Caco-2 (cell line): ENCODE measurements at places on chromosomes 13 and 19.

DNA sequence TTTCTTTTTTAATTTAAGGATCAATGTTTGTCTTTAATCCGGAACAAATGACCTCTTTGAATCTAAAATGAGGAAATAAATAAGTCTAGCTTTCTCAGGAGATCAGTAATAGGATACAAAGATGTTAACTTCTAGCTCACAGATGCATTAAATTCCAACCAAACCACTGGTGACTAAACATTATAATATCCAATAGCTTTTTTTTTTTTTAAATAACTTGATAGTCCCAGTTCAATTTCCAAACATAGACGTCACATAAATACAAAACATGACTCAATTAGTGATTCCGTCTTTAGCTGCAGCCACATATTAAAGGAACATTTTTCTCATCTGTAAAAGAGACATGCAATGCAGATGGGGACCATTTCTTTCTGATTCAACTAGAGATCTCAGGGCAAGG, 390.5 kb upstream of the PCDH9 start:
- H3K4me3 ChIP-seq = no peak overlapping the region
- no peak overlapping the region for H3K27ac ChIP-seq
- no peaks in the 10 kb centered on the region for H3K27me3 ChIP-seq
- H3K4me1 ChIP-seq = no peaks in the 10 kb centered on the region
- DNase-seq = no peak

GRCh38 chr19:10916602-10917001, 11.8 kb downstream of the YIPF2 start:
- no peaks in the 10 kb centered on the region for H3K4me1 ChIP-seq
- DNase-seq = no peak
- H3K36me3 ChIP-seq = peaks cover 4% of the 10 kb centered on the region
- no peaks in the 10 kb centered on the region for H3K27me3 ChIP-seq
- H3K27ac ChIP-seq = no peak overlapping the region

GRCh38 chr13:77470986-77471385, 64.5 kb upstream of the SCEL start:
- H3K27me3 ChIP-seq = no peaks in the 10 kb centered on the region
- no peak for DNase-seq
- no peaks in the 10 kb centered on the region for H3K36me3 ChIP-seq

DNA sequence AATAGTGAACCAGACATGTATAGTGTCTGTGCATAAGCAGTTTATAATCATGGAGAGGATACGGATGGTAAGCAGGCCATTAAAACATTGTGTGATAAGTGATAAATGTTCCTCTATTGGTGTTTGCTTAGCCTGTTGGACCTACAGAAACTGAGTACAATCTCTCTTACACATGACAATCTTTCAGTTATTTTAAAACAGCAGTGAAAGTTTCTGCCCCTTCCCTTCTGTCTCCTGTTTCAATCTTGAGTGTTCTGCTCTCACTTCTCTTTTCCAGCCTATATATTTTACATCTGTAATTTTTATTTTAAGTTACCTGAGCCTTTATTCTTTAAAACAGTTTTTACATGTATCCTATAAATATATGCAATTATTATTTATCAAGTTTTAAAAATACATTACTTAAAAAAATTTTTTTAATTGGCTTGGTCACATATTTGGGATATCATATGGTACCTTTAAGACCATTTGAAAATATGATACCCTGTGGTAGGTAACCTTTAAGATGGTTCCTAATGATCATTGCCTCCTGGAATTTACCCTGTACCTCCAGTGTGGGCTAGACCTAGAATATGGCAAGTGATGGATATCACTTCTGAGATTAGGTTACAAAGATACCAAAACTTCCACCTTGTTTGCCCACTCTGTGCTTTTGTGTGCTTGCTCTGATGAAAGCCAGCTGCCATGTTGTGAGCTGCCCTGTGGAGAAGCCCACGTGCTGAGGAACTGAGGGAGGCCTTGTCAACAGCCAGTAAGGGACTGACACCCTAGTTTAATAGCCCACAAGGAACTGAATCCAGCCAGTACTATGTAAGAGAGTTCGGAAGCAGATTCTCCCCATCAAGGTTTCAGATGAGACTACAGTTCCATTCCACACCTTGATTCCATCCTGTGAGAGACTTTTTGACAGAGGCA, 99.3 kb downstream of the DHRS12 start:
- H3K4me1 ChIP-seq = no peaks in the 10 kb centered on the region
- DNase-seq = no peak
- no peak overlapping the region for H3K4me3 ChIP-seq
- no peak overlapping the region for H3K27ac ChIP-seq
- H3K36me3 ChIP-seq = no peaks in the 10 kb centered on the region

DNA sequence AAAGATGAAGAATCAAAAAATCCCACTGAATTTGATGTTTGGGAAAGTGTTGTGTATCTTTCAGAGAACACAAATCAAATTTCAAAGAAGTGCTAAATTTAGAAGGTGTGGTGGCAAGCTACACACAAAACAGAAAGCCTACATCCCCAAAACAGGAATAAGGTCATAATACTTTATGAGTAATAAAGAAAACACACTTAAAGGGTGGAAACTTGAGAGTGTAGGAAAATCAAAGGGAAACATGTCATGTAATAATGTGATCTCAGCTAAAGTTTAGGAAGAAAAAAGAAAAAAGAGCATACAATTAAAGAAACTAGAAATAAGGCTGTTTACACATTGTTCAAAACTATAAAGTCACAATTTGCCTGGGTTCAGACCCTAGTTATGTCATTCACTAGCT, 668.7 kb downstream of the PCDH17 start:
- H3K4me1 ChIP-seq = no peaks in the 10 kb centered on the region
- DNase-seq = no peak
- H3K27ac ChIP-seq = no peak overlapping the region
- H3K4me3 ChIP-seq = no peak overlapping the region
- no peaks in the 10 kb centered on the region for H3K36me3 ChIP-seq

GRCh38 chr13:114341003-114341777, 26.9 kb downstream of the CHAMP1 start:
- DNase-seq = no peak
- H3K36me3 ChIP-seq = no peaks in the 10 kb centered on the region
- H3K4me3 ChIP-seq = no peak overlapping the region
- no peaks in the 10 kb centered on the region for H3K27me3 ChIP-seq

- DNase-seq = no peak
- H3K4me3 ChIP-seq = peak overlapping the region; percentile 98
- peak overlapping the region; percentile 96 for H3K27ac ChIP-seq
- peaks cover 12% of the 10 kb centered on the region for H3K4me1 ChIP-seq
- H3K36me3 ChIP-seq = peaks cover 28% of the 10 kb centered on the region
- H3K27me3 ChIP-seq = no peaks in the 10 kb centered on the region
These were observed 488 bp upstream of the EEF2 start for GRCh38 chr19:3985643-3986259.

- no peak for DNase-seq
- H3K4me1 ChIP-seq = peaks cover 20% of the 10 kb centered on the region
- no peaks in the 10 kb centered on the region for H3K27me3 ChIP-seq
- peak overlapping the region; percentile 10 for H3K27ac ChIP-seq
These were observed 3.8 kb downstream of the BLVRB start for GRCh38 chr19:40461669-40462221.

GRCh38 chr13:30870049-30870884, 35.8 kb upstream of the MEDAG start:
- H3K4me3 ChIP-seq = no peak overlapping the region
- no peaks in the 10 kb centered on the region for H3K27me3 ChIP-seq
- peak overlapping the region; percentile 56 for H3K27ac ChIP-seq
- no peaks in the 10 kb centered on the region for H3K36me3 ChIP-seq
- 0 out of 2 replicates have a peak, but pooled peaks cover 3% of the 10 kb centered on the region for H3K4me1 ChIP-seq
- peak; percentile 74 for DNase-seq

GRCh38 chr13:94419304-94419924, 60.1 kb downstream of the DCT start:
- H3K4me1 ChIP-seq = no peaks in the 10 kb centered on the region
- no peaks in the 10 kb centered on the region for H3K27me3 ChIP-seq
- no peaks in the 10 kb centered on the region for H3K36me3 ChIP-seq
- no peak overlapping the region for H3K27ac ChIP-seq
- H3K4me3 ChIP-seq = no peak overlapping the region
- no peak for DNase-seq

- H3K4me3 ChIP-seq = no peak within 1 kb of the TSS
- no peaks in the 10 kb centered on the region for H3K36me3 ChIP-seq
- H3K4me1 ChIP-seq = no peaks in the 10 kb centered on the region
- DNase-seq = no peak
These were observed at the start of gene SERPINE3 for GRCh38 chr13:51339354-51339753. Gene SERPINE3 (plus strand): TSS chr13:51339691. CDS start chr13:51341092, 1,401 bp downstream.

GRCh38 chr19:44767295-44768180, 10.2 kb upstream of the CBLC start:
- no peak overlapping the region for H3K4me3 ChIP-seq
- peaks cover 4% of the 10 kb centered on the region; the same call in 1 of the 2 replicates for H3K4me1 ChIP-seq
- H3K27ac ChIP-seq = no peak overlapping the region
- DNase-seq = no peak
- no peaks in the 10 kb centered on the region for H3K27me3 ChIP-seq
- H3K36me3 ChIP-seq = no peaks in the 10 kb centered on the region

- H3K36me3 ChIP-seq = peaks cover 8% of the 10 kb centered on the region
- no peak for DNase-seq
- peak overlapping the region; percentile 39 for H3K27ac ChIP-seq
These were observed 42.0 kb downstream of the RAB20 start for GRCh38 chr13:110519506-110519905.

- no peaks in the 10 kb centered on the region for H3K27me3 ChIP-seq
- H3K36me3 ChIP-seq = no peaks in the 10 kb centered on the region
- no peak overlapping the region for H3K4me3 ChIP-seq
- no peak for DNase-seq
- no peaks in the 10 kb centered on the region for H3K4me1 ChIP-seq
These were observed 1893.0 kb upstream of the PCDH20 start for GRCh38 chr13:63308549-63309165.

- no peaks in the 10 kb centered on the region for H3K36me3 ChIP-seq
- no peak overlapping the region for H3K27ac ChIP-seq
- peak; percentile 64 for DNase-seq
- H3K4me3 ChIP-seq = no peak overlapping the region
These were observed 53.4 kb downstream of the PDS5B start for GRCh38 chr13:32639502-32640105.

- no peaks in the 10 kb centered on the region for H3K36me3 ChIP-seq
- no peak overlapping the region for H3K27ac ChIP-seq
- H3K27me3 ChIP-seq = no peaks in the 10 kb centered on the region
- no peak overlapping the region for H3K4me3 ChIP-seq
- no peak for DNase-seq
These were observed 10.4 kb downstream of the KDM4B start for GRCh38 chr19:4979211-4979807.

- H3K4me3 ChIP-seq = no peak overlapping the region
- H3K36me3 ChIP-seq = no peaks in the 10 kb centered on the region
- H3K27ac ChIP-seq = no peak overlapping the region
- H3K4me1 ChIP-seq = no peaks in the 10 kb centered on the region
These were observed 46.3 kb upstream of the TPP2 start for GRCh38 chr13:102550507-102550906.

- no peak for DNase-seq
- H3K4me1 ChIP-seq = no peaks in the 10 kb centered on the region
- no peak overlapping the region for H3K27ac ChIP-seq
- no peaks in the 10 kb centered on the region for H3K36me3 ChIP-seq
- no peak overlapping the region for H3K4me3 ChIP-seq
These were observed 48.4 kb downstream of the CBY2 start for GRCh38 chr13:45750566-45750965.

GRCh38 chr19:10654610-10655456, 687 bp downstream of the ILF3 start:
- H3K27ac ChIP-seq = peak overlapping the region; percentile 98
- no peaks in the 10 kb centered on the region for H3K27me3 ChIP-seq
- H3K4me1 ChIP-seq = peaks cover 9% of the 10 kb centered on the region
- H3K4me3 ChIP-seq = peak overlapping the region; percentile 55
- peaks cover 2% of the 10 kb centered on the region; the same call in 1 of the 2 replicates for H3K36me3 ChIP-seq

- no peaks in the 10 kb centered on the region for H3K36me3 ChIP-seq
- H3K27me3 ChIP-seq = no peaks in the 10 kb centered on the region
- H3K4me1 ChIP-seq = no peaks in the 10 kb centered on the region
- H3K27ac ChIP-seq = no peak overlapping the region
- DNase-seq = no peak
- H3K4me3 ChIP-seq = no peak overlapping the region
These were observed 46.2 kb upstream of the SGCG start for GRCh38 chr13:23134542-23134941.

DNA sequence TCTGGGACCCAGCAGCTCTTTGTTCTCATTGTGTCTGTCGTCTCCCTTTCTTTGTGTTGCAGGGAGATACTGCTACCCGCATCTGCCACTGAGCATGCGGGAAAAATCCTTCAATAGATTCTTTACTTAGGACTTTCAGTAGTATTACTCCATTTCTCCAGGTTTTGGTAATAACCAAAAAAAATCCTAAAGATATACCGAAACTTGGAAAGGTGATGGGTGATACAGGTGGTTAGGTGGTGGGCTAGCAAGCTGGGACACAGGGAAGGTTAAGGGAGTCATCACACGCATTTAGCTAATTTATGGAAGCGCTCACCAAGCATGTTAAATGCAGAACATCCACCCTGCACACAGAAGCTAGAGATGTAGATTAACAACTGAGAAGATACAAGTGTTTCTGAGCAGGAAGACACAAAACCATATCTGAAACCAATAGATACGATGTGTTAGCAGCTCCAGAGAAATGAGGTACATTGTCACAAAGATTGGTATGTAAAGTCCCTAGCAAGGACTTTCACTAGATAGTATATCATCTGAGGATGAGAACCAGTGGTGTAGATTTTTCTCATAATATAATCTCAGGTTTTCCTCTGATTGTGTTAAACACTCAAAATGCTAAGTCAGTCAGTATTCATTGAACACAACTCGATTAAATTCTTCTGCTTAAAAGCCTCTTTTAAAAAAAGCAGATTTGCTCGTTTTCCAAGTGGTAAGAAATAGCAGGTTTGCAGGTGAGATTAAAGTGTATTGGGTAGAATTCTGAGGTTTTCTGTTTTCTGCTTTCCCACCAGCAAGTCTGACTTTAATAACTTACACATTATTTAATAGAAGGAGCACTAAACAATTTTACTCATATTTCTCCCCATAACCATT, 1.2 kb upstream of the SLAIN1 start:
- no peak for DNase-seq
- H3K4me1 ChIP-seq = peaks cover 1% of the 10 kb centered on the region; the same call in 1 of the 2 replicates
- H3K36me3 ChIP-seq = no peaks in the 10 kb centered on the region
- H3K27me3 ChIP-seq = no peaks in the 10 kb centered on the region
- no peak overlapping the region for H3K27ac ChIP-seq

DNA sequence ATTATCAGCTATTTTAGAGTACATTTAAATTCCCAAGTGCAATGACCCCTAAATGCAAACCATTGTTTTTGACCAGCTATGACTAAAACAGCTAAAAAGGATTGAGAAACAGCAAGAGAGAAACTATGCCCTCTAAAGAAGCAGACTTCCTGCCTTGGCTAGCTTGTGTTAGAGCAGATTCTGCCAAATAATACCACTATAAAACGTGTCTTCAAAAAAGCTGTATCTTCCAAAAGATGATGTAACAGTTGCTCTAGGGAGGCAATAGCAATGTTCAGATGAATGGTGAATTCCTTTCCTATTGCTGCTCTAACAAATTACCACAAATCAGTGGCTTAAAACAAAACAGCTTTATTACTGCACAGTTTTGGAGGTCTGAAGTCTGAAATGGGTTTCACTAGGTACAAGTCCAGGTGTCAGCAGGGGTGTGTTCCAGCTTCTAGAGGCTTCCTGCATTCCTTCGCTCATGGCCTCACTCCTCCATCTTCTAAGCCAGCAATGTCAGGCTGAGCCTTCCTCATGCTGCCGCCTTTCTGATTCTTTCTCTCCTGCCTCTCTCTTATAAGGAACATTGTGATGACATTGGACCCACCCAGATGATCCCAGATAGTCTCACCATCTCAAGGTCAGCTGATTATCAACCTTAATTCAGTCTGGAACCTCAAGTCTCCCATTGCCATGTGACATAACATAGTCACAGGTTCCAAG, 84.5 kb downstream of the LRRC63 start:
- H3K36me3 ChIP-seq = no peaks in the 10 kb centered on the region
- peak overlapping the region; percentile 70 for H3K27ac ChIP-seq
- DNase-seq = no peak
- no peaks in the 10 kb centered on the region for H3K27me3 ChIP-seq
- H3K4me1 ChIP-seq = peaks cover 8% of the 10 kb centered on the region; the same call in 1 of the 2 replicates
